ENCODE measurements at places on chromosomes 13 and 19.

DNA sequence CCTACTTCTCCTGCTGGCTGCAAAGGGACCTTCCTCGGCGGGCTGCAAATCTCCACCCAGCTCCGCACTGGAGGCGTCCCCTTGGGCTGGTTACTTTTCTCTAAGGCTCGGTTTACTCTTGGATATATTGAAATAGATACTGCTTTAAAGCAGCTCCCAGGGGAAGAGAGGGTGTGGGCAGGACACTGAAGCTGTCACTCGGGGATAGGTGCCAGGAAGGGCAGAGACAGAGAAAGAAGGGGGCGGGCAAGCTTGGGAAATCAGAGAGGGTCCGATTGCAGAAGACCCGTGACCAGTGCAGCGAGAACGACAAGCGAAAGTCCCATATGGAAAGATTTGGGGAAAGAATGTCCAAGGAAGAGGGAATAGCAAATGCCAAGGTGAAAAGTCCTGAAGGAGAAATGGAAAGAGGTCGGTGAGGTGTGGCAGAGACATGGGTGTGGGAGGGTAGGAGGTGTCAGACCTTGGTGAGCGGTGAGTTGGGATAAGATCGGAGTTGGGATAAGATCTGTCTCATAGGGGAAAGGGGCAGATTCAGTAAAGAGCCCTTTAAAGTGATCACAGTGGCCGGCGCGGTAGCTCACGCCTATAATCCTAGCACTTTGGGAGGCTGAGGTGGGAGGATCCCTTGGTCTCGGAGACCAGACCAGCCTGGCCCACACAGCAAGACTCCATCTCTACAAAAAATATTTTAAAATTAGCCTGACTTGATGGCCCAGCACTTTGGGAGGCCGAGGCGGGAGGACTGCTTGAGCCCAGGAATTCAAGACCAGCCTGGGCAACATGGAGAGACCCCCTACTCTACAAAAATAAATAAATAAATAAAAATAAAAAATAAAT, 618 bp downstream of the THSD8 start:
- no peak for DNase-seq

DNA sequence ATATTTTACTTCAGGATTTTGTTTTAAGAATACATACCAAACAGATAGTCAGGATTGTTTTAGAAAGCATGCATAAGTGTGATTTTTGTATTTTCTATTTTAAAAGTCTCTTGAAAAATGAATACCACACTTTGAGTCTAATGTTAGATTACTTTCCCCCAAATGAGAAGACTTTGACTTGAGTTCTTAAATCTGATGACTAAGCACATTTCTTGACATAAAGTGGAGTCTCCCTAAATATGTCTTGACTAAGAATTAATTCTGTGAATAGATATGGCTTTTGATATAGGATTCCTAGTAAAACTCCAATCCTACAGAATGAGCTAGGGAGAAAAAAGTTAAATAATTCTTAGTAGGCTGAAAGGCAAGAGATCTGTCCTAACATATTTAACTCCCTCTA, 624.2 kb upstream of the SPRY2 start:
- no peak for DNase-seq

DNA sequence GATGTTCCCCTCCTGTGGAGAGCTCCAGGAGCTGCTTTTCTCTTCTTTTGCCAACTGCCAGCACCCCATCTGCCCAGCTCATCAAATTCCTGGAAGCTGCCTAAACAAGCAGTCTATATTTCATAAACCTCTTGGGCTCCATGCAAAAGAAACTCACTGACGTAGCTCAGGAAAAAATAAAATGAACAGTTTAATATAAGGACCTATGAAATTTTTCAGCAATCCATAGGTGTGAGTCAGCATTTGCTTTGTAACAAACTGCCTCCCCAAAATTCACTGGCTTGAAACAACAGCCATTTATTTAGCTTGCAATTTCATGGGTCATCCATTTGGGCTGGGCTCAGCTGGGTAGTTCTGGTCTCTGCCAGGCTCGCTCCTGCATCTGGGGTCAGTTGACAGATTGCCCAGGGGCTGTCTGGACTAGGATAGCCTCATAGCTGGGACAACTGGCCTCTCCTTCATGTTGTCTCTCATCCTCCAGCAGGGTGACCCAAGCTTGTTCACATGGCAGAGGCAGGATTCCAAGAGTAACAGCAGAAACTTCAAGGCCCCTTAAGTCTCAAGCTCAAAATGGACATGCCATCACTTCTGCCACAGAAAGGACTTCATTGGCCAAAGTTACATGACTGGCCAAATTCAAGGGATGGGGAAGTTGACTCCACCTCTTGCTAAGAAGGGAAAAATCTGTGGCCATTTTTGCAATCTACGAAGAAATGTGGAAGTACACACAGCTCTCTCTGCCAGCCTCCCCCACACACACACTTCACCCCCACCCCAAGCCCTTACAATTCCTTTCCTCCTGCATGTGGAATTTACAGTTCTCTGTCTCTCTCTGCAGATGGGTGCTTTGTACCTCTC, 7.9 kb upstream of the PVR start:
- no peak for DNase-seq

GRCh38 chr19:38389101-38389925, 816 bp downstream of the SPRED3 start:
- no peak for DNase-seq

- no peak for DNase-seq
Observed at GRCh38 chr19:54429545-54430227, 14.4 kb downstream of the TTYH1 start.

GRCh38 chr13:77390391-77390790, 63.5 kb upstream of the MYCBP2 start:
- DNase-seq = no peak

- no peak for DNase-seq
Observed at GRCh38 chr19:3193256-3194105, 7.8 kb downstream of the NCLN start.

DNA sequence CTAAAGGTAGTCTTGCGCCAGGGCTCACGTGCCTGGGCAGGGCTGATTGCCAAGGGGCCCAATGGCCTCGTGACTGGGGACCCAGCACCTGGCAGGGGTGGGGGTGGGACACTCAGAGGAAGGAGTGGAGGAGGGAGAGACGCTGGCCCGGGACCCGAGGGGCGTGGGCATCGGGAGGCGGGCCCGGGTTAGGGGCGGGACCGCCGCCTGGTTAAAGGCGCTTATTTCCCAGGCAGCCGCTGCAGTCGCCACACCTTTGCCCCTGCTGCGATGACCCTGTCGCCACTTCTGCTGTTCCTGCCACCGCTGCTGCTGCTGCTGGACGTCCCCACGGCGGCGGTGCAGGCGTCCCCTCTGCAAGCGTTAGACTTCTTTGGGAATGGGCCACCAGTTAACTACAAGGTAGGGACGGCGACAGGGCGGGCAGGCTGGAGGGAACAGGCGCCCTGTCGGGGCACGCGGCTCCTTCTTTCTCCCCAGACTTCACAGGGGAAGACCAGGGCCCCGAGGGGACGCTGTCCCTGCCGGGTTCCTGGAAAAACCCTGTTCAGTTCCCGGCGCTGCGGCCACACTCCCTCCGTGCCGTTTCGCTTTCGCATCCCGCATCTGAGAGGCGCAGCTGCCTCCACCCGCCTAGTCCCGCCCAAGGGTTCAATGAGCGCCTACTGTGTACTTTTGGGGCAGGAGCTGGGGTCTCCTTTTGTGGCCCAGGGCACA, at the start of gene IFI30:
TSS of gene IFI30 (plus strand) at position 242 of the 717 bp plus-strand sequence. CDS start at position 271, 29 bp downstream.
- DNase-seq = peak; percentile 69

- no peak for DNase-seq
Observed at GRCh38 chr19:11265177-11265784, 3.0 kb upstream of the DOCK6 start.

DNA sequence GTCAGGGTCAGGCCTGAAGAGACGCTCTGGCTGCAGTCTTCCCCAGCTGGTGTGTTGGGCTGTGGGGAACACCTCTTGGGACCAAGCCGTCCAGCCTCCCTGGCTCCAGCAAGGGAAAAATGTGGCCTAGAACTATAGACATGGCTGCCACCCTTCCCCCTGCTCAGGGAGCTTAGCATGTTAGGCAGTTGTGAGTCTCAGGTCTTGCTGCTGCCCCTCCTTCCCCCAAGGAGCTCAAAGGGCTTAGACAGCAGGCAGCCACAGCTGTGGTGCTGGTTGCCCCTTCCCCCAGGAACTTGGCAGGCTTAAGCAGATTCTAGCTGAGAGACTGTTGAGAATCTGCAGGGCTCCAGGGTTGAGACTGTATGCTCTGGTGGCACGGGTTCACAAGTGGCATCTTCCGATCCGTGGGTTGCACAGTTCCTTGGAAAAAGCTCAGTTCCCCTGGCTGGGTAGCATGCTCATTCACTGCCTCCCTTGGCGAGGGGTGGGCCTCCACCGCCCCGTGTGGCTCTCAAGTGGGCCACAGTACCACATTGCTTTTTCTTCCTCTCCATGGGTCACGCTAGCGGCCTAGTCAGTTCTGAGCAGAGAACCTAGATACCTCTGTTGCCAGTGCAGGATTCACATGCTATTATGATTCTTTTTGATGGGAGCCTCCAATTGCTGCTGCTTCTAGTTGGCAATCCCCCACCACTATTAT, 1258.6 kb downstream of the OLFM4 start:
- no peak for DNase-seq

GRCh38 chr13:100195568-100195967, 106.7 kb downstream of the PCCA start:
- DNase-seq = no peak

- DNase-seq = no peak
Observed at GRCh38 chr13:71875823-71876222, 8.8 kb upstream of the DACH1 start.

- no peak for DNase-seq
Observed at GRCh38 chr13:33204130-33204927, 81.2 kb downstream of the STARD13 start.

DNA sequence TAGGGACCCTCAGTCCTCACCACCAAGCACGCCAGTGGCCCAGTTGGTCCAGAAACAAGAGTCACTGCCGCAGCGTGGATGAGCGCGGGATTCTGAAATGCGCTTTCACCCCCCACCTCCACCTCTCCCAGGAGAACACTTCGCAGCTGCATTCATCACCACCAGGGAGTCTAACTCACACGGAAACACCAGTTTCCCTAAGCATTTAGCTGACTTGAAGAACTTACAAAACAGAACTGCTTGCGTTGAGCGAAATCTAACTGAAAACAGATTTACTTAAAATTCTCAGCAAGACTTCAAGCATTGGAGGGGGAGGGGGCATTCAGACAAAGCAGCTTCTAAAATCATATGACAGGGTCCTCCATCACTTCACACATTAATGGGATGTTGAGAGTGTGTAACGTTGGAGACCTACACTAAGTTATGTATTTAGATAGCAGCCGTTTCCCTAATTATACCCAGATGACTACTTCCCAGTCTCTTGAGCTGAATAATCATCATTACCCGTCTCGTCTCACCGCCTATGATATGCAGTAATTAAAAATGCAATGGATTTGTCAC, 258.2 kb upstream of the IRS2 start:
- no peak for DNase-seq

GRCh38 chr19:57406516-57407123, 4.3 kb upstream of the ZNF17 start:
- DNase-seq = peak; percentile 76

- DNase-seq = peak; percentile 77
Observed at GRCh38 chr19:2051773-2052704, 995 bp upstream of the MKNK2 start.

DNA sequence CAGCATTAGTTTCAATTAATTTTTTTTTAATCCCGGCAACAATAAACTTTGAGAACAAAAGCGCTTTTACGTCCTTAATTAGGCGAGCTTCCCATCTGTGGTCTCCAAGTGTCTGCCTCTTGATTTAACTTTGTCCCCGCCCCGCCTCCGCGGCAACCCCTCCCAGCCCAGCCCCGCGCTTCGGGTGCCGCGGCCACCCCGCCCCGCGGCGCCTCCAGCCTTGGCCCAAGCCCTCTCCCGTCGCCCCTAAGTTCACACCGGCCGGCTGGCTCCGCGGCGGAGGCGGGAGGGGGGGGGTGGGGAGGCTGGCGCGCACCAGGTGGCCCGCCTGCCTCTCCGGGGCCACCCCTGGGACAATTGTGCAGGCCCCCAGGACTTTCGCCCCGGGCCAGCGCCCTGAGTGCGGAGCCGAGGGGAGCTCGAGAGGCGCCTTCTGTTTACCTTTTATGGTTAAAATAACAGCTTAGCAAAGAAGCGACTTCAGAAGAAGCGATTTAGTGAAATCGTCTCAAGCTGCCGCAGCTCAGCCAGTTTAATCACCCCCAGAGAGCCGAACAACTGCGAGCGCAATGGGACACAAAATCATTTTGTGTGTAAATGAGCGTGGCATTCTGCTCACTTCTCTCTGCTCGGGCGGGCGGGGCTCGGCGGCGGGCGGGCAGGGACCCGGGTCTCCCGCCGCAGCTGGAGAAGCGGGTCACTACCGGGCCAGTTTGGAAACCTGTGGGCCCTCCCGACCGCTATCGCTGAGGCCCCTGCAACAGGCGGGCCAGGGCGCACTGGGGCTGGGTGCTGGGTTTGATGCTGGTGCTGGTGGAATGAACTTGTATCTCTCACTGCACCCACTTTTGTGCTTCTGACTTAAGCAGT, 1.4 kb downstream of the KCTD15 start:
- DNase-seq = no peak

- no peak for DNase-seq
Observed at GRCh38 chr13:37640499-37640898, 41.9 kb upstream of the POSTN start.

GRCh38 chr19:16571822-16572331, 338 bp downstream of the SLC35E1 start:
- DNase-seq = peak; percentile 40

DNA sequence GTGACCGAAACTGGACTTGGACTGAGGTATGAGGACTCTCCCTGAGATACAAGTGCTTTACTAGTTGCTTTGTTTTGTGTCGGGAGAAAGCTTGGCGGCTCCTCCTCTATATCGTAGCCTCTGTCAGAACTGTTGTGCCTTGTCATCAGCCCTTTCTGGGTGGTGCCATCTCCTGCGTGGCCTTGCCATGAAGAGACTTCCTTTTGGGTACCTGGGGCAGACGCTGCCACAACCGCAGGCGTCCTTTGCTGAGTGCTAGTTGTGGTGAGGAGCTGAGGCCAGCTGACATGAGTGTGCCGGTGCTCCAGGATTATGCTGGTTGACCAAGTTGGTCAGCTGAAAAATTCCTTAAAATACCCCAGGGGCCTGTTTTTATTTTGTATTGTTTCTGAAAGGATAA, 124.5 kb downstream of the AKAP11 start:
- DNase-seq = peak; percentile 45

GRCh38 chr13:21463424-21463823, 4.3 kb upstream of the ZDHHC20 start:
- no peak for DNase-seq

- no peak for DNase-seq
Observed at GRCh38 chr13:32824675-32825074, 191.5 kb upstream of the KL start.
